ENCODE measurements at places on chromosomes 4 and X.

DNA sequence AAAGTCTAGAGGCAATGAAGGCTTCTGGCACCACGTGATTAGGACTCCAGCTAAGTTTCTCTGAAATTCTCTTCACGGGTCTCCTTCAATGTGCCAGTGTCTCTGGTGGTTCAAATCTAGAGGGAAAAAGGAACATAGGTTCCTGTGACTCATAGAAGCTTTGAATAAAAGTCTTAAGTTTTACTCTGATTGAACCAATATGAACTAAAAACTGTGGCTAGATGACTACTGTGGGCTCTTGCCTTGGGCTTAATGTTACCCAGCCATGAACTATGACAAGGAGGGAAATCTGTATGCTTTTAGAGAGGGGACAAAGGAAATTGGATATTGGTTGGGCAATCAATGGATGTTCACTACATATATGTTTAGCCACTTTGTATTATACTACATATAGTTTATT lies 49.9 kb upstream of the TEX13D start:
- DNase-seq, result no peak

DNA sequence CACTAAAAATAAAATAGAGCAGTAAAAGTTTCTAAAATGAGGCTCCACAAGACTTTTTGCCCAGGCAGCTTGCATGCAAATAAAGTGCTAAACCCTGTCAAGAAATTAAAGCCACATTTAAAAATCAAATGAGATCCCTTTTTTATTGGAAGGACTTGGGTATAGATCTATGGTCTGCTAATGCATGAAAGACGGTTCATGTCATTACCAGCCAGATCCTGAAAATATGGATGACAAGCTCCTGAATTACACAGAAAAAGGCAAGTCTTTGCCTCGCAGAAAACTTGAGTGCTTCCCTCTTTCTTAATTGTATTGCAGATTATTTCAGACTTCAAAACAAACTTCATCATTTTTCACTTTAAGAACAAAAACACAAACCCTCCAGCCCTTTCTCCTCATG lies 169.6 kb downstream of the LDB2 start:
- DNase-seq, result no peak

DNA sequence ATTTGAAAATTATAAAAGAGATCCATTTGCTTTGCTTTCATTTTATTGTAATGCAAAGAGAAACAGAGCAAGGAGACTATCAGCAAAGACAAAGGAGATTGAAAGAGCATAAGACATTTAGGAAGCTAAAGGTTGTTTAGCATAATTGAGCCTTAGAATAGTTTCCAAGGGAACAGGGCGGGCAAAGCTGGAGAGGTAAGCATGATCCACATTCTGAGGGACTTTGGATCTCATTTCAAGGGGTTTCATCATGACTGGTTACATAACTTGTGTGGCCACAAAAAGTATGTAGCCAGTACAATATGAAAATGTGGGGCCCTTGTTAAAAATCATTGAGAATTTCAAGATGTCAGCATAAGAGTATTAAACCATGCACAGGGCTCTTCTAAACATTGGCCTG lies 406.5 kb downstream of the RPA4 start:
- no peak for DNase-seq

GRCh38 chr4:16969696-16970135 lies 71.3 kb upstream of the LDB2 start:
- no peak for DNase-seq

DNA sequence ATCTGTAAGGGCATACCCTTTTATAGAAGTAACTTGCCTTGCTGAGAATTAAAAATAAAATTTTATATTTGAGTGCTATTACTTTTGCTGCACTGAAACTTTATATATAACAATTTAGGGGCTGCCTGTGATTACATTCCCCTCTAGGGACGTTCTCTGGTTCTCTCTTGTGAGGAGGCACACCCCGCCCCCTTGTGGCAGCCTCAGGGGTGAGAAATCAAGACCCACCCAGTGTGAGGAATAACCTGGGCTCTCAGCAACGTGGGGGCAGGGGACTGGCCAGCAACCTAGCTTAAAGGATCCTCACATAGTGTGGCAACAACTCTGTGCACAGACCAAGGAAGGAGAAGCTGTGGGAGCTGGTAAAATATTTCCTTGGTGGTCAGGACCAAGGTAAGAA lies 43.7 kb downstream of the MAGEA9 start:
- DNase-seq, result peak; percentile 63

DNA sequence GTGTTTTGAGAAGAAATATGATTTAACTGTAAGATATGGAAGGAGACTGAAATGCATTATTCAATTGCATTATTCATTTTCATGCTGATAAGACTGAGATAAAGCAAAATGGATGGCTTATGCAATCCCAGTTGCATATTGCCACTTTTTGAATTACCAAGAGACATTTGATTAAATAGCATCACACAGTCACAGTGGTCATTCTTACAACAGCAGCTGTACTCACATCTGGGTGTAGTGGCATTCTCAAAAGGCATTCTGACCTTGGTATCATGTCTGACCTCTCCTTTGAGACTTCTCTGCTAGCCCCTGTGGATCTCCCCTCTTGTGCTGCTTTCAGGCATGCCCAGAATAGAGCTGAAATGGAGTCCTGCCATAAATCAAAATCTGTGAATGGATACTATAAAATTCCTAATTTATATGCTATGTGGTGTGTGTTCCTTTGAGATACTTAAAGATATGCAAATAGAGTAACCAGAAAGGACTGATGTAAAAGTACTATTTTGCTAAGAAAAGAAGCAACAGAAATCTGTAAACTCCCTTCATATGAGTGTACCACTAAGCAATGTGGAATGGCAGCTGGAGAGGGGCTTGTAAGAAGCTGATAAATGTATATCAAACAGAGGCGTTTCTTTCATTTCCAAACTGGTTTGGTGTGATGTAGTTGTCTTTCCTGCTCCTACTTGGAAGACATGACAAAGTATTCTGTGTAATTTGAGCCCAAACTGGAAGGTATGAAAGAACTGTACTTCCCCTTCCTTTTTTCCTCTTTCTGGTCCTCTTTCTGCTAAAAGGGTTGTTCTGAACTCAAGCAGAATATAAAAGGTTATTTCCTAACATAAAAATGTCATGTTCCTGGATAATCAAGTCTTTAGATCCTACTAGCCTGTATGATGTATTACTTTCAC lies 25.4 kb upstream of the METAP1 start:
- no peak for DNase-seq

- DNase-seq, result no peak
These were observed 476.2 kb downstream of the PPARGC1A start for GRCh38 chr4:23413631-23414030.

GRCh38 chr4:173502282-173502681 lies 27.7 kb downstream of the HAND2 start:
- no peak for DNase-seq

GRCh38 chr4:52248820-52249219 lies 197.7 kb downstream of the SPATA18 start:
- no peak for DNase-seq

GRCh38 chr4:147813109-147813773 lies 81.4 kb downstream of the ARHGAP10 start:
- DNase-seq, result no peak

DNA sequence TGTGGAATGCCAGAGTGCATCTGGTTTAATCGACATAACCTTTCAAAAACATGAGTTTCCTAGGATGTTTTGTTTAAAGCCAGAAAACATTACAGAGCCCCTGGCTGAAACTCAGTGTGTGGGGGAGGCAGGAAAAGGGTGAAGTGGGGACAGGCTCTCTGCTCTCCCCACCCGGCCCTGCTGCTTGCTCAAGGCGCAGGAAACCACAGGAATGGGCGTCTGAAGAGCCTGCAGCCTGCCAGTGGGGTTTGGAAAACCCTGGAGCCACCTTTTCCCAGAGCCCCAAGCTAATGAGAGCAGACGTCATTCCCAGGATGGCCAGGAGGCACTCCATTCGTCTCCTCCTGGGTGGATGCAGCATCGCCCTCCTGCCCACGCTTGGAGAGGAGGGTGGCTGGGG lies 240.6 kb downstream of the AFAP1 start:
- no peak for DNase-seq

GRCh38 chr4:157572951-157573350 lies 352.4 kb downstream of the GRIA2 start:
- no peak for DNase-seq
